NCI-H510A treated with DMSO at 0.1 percent for 48 hours (cell line): ENCODE measurements at places on chromosomes 3 and 15.

DNA sequence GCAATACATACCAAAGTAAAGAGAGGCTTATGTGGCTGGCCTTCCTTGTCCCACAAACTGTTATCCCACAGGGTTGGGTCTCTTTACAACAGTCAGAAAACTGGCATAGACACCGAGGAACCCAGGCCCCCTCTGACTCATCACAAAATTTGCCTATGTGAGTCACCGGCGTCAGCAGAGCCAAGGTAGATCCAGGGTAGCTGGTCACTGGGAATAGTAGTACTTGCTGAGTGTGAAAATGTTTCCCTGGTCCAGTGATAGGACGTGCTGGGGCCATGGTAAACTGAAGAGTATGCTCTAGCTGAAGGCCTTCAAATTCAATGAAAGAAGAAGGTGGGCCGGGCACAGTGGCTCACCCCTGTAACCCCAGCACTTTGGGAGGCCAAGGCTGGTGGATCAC, 27.1 kb upstream of the SKIL start:
- no peak for DNase-seq

GRCh38 chr3:17972030-17972429, 229.6 kb upstream of the TBC1D5 start:
- DNase-seq, result no peak

- DNase-seq, result no peak
Measured at GRCh38 chr3:56484122-56484521, 15.9 kb upstream of the ERC2 start.

DNA sequence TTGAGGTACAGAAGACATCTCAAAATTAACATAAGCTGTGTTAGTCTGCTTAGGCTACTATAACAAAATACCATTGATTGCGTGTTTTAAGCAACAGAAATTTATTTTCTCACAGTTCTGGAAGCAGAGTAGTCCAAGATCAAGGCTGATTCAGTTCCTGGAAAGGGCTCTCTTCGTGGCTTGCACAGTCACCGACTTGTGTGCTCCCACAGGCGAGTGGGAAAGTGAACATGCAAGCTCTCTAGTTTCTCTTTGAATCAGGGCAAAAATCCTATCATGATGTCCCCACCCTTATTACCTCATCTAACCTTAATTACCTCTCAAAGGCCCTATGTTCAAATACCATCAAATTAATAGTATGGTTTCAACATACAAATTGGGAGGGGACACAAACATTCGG, 505.9 kb downstream of the ZIC1 start:
- DNase-seq, result no peak

- DNase-seq, result no peak
Measured at GRCh38 chr15:75153565-75154276, 48.0 kb upstream of the C15orf39 start.

DNA sequence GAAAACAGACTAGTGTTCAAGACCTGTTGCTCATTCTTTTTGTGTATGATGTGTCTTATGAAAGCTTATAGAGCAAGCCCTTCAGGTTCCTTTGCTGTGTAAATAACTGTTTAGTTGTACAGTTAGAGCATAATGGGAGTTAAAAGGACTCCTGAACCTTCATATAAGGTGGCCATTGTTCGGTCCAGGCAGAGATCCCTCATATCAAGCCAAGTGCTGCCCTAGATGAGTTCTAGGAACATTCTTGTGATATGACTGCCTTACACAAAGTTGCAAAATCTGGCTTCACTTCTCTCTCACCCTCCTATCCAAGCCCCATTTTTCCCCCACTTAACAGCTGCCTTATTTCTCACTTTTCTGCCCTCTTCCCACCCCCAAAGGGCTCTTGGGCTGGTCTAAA, 26.9 kb downstream of the GYG1 start:
- DNase-seq, result no peak

DNA sequence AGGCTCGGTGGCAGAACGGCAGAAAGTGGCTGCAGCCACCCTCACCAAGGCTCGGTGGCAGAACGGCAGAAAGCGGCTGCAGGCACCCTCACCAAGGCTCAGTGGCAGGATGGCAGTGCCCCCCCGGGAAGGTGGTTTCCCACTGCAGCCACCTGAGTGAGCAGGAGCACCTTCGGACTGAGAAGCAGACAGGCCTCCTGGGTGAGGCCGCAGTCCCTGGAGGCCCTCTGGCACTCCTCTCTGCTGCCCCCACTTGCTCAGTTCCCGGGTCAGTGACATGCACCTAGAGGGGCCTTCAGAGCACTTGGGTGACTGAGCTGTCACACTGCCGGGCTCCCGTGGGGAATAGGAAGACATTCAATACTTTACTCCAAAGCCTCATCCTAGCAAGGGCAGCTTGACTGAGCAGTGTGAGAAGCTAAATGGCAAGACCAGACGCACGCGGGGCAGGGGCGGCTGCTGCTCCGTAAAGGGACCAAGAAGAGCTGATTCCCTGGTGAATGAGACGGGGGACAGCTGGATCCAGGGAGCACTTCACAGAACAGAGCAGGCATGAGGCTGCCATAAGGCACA, 62.7 kb downstream of the PCSK6 start:
- DNase-seq, result no peak

- no peak for DNase-seq
Measured at GRCh38 chr15:68572921-68573320, 5.9 kb upstream of the CORO2B start.
